ENCODE measurements at places on chromosomes 2 and 18. TPM values are rescaled to one million over a fixed set of nuclear protein-coding genes. Genes with fewer than 3 reads are reported as not detected.

- DNase-seq, result no peak
Observed at GRCh38 chr2:240872317-240873097, 3.9 kb downstream of the AGXT start.

GRCh38 chr2:112026509-112026908 lies 28.6 kb upstream of the TMEM87B start:
- no peak for DNase-seq

The TMEM178A gene
- polyA plus RNA-seq, result 0.07 TPM

- no peak for DNase-seq
Observed at GRCh38 chr18:55289048-55289447, 298.9 kb downstream of the TCF4 start.

DNA sequence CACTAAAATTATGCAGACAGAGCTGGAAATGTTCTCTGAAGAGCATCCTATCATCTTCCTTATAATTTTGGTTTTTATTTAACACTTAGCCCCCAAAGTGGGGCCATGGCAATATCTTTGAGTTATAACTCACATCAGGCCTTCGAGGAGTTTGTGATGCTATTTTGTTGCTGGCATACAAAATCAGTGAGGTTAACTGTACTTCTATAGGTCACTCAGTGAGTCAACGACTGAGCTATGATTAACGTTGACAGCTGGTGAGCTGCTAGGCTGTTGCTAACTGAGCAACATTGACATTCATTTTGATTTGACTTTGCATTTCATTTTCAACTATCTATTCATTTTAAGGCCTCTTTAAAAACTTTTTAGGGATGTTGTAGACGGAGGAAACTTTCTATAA lies 50.0 kb downstream of the GPD2 start:
- no peak for DNase-seq

- DNase-seq, result no peak
Observed at GRCh38 chr2:237316339-237316738, 97.6 kb downstream of the COL6A3 start.

DNA sequence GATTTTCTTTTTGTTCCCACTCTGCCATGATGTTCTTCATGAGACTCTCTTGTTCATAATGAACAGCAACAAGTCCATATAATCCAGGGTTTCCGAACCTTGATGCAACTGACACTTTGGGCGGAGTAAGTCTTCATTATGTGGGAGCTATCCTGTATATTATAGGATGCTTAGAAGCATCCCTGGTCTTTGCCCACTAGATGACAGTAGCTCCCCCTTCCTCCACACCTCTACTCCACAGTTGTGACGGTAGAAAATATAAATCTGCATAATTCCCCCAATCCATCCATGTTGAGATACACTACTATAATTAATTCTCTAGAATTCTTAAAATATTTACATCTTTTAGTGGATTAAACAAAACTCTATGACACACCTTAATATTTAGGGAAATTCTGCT lies 482.2 kb upstream of the CELF4 start:
- no peak for DNase-seq

The CABLES1 gene
- polyA plus RNA-seq, result 1.00 TPM

The TMEFF2 gene
- polyA plus RNA-seq, result not detected

DNA sequence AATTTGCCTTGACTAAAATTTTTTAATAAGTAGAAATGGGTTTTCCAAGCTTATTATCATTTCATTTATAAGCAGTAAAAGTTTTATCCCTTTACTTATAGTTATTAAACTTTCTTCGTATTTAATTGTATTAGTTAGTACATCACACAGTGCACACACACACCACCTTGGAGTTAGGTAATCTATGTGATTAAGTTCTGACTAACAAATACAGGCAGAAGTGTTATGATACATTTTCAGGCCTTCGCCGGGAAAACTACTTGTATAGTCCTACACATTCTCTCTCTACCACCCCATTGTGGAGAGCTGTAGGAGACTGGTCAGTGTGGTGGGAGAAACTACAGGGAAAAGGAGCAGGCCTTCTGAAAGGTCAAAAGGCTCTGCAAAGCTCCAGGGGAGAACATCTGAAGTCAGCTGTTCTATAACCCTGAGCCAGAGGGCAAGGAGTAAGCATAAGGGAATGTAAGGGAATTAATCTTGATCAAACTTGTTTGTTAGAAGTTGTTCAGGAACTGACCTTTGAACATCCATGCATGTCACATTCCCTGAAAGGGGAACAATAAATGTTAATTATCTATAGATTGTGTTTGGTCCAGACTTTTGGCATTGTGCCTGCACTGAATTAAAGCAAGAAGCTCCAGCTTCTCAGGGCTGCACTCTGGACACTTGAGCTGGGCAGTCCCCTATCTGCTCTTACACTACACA lies 231.7 kb downstream of the FSIP2 start:
- DNase-seq, result peak; percentile 19

The MAB21L4 gene
- 1.1 TPM for polyA plus RNA-seq

DNA sequence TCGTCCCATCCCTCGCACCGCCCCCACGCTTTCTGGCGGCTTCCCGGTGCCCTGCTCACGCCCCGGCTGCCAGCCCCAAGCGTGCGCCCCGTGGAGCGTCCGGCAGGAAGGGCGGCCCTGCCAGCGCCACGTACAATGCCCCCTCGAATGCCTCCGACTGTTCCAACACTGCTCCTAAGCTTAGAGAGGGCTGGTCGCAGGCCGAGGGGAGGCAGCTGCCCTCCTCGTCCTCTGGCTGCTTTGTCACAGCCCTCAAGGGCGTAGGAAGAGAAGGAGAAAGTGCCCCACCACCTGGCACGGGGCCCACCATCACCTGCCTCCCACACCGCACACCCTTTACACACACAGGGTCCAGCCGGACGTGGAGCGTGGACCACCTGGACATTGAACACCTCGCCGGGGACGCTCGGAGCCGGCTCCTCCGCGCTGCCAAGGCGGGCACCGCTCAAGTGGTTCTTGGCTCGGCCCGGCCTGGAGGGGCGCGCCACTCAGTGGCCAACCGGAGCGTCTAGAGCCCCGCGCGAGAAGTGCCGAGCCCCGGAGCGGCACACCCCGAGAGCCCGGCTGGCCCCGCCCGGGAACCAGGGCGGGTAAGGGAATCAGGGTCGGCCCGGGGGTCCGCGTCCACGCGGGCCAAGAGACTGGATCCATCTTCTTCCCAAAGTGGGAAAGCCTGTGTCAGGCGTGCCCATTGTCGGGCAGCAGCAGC lies 830 bp downstream of the DNER start:
- DNase-seq, result no peak

DNA sequence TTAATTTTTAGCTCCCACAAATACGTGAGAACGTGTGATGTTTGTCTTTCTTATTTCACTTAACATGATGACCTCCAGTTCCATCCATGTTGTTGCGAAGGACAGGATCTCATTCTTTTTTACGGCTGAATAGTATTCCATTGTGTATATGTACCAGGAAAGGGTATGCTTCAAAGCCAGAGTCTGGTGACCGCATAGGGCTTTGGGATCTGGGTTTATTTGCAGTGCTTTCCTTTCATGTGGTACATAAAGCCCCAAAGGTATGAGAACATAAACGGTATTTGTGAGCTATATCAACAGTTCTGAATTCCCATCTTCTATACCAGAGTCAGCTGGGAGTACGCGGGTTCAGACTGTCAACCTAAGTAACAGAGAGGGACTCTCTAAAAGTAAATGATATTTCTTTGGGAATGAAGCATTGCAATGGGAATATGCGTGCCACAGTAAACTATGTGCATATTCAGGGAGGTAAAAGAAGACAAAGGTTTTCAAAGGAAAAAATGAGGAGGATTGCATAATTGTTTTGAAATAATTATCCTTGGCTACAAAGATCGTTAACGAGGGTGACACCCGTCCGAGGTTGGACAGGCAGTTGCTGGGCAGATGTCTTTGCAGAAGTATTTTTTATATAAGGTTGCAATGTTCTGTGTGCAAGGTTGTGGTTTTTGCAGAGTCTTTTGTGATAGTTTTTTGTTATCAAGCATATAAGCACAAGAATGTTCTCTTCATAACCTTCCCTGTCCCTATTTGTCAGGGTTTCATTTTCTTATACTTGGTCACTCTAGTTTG lies 24.4 kb downstream of the CRYGD start:
- no peak for DNase-seq

DNA sequence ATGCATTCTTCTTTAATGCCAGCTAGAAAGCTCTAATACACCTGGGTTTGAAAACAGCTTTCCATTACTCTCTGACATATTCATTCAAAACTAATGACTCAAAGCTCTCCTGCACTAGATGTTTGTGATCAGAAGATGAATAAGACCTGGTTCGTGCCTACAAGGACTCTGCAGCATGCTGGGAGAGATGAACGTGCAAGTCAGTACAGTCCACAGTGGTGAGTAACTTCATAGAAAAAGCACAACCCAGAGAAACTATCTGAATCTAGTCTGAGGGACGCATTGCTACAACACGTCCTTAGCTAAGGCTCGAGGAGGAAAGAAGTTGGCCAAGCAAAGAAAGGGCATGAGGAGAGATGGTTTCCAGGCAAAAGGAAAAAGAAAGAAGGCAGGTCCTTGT lies 234.3 kb downstream of the OSR1 start:
- DNase-seq, result peak; percentile 88

DNA sequence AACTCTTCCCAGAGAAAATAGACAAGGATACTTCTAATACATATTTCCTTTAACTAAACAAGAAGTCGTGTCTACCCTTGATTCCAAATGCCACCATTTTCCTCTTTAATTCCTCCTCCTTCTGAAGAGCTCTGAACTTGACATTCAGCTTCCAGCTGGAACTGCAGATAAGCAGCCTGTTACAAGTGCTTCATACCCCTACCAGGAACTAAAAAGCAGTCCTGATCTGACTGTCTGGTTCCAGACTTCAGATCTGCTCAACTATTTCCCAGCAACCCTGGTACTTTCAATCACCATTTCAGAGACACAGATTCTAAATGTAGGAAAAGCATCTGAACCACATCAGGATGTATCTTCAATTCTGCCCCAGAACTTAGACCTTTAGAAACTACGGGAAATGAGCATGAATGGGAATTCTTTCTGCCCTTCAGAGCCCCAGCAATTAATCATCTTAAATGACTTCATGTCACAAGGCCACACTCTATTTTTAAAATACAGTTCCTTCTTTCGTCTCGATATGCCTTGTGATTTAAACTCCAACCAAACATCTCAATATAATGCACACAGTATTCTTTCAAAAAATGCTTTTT lies 159.5 kb downstream of the L3MBTL4 start:
- DNase-seq, result no peak

DNA sequence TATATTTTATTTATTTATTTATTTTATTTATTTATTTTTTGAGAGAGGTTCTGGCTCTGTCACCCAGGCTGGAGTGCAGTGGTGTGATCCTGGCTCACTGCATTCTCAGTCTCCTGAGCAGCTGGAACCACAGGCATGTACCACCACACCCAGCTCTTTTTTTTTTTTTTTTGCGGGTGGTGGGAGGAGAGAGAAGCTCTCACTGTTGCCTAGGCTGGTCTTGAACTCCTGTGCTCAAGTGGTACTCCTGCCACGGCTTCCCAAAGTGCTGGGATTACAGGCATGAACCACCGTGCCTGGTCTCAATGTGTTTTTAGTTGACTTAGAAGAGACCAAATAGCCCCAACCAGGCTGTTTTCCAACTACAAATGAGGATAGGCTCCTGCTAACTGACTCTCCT lies 80.7 kb downstream of the PDCL3 start:
- DNase-seq, result no peak

- DNase-seq, result no peak
Observed at GRCh38 chr18:12345491-12346239, 31.4 kb downstream of the AFG3L2 start.

GRCh38 chr2:2024751-2025481 lies 280.6 kb upstream of the PXDN start:
- no peak for DNase-seq

DNA sequence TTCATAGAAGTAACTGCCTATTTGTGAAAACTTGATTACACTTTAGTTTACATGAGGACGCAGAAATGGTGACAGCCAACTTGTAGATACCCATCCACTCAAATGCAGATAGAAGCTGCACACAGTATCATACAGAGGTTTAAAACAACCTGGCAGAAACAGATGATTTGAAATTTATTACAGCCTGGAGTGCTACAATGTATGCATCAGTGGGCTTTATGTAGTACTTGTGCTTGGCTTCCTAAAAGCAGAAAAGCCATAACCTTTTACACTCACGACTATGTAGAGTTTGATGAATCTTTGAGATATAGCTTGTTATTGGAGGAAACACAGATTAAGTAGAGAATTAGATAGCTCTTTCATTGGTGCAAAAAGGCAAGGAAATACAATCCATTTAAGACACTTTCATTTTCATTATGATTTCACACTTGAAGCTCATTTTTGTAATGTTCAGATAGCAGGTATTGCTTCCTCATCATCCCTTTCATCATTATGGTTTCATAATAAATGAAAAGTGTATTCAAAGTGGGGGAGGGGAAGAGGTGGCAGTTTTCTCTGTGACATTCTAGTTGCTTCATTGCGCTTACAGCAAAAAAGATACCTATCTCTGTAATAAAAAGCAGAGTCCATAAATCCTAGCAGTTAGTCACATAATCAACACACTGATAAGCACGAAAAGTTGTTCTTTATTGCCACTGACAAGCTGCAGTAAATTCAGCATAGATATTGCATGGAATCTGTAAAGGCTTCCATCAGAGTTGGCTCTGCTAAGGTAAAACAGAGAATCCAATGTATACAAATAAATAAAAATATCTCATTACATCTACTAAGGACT lies 789.8 kb upstream of the FSHR start:
- no peak for DNase-seq

The UGT1A10 gene
- polyA plus RNA-seq, result 2.4 TPM

The CAPN14 gene
- polyA plus RNA-seq, result 2.2 TPM

DNA sequence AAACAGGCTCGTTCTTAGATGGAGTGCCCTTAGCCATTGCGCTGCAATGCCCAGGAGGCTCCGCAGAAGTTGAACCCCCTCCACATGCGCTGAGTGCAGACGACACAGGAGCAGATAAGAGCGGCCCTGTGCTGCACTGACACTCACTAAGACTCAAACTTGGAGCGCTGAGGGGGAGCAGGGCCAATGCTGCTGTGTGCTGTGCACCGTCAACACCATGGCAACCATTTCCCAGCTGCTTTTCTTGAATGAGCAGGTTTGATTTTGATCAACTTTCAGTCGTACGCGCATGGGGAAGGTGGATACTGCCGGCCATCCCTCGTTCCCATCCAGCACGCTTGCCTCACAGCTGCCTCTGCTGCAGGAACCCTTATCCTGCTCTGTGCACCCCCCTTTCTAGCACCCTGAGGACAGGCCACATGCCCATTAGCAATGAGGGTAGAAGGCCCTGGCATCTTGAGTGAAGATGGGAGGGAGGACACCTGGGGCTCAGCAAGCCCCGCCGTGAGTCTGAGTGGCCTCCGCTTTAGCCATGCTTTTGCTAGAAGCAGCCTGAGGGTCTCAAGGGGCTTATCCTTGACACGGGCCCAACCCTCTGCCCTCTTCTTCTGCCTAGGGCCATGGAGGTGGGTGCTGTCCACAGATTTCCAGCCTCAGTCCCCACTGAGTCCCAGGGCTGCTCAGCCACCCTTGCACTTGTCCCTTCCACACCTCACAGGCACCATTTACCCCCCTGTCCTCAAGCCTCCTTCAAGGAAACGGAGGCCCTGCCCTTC lies 271.9 kb downstream of the PHLPP1 start:
- DNase-seq, result no peak

The CCT7 gene
- 357 TPM for polyA plus RNA-seq

DNA sequence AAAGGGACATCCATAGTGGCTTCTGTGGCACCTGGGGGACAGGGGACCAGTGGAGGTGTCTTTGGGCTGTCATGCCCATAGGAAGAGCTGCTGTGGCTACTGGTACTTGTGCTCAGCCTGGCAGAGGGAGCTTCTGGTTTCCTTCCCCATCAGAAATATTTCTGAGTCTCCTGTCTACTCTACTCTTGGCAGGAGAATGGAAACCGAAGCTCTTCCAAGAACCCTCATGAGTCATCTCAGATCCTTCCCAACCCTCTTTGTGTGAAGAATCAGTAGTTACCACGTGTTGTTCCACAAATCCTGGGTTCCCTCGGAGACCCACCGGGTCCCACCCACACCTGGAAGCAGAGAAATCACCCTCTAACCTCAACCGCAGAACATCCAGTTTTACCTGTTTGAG lies 234.9 kb downstream of the FHOD3 start:
- peak; percentile 70 for DNase-seq
